Lower lobe of right lung (tissue), 2 donors: ENCODE measurements at places on chromosomes 6 and 20. TPM values are rescaled to one million over a fixed set of nuclear protein-coding genes. Genes with fewer than 3 reads are reported as not detected.
A peak's percentile ranks its signal among the peaks of the same experiment; 100 is the strongest.

SLC22A1 gene
- total RNA-seq, result 2.6 TPM

SIRPB2 gene
- total RNA-seq, result 32.2 TPM

WFDC12 gene
- 3.9 TPM for total RNA-seq

COL21A1 gene
- 9.4 TPM for total RNA-seq

PDCD2 gene
- 48.9 TPM for total RNA-seq

- no peaks in the 10 kb centered on the region for H3K4me1 ChIP-seq
- H3K27ac ChIP-seq, result no peak overlapping the region
- H3K36me3 ChIP-seq, result no peaks in the 10 kb centered on the region
- no peaks in the 10 kb centered on the region for H3K27me3 ChIP-seq
- DNase-seq, result no peak
Observed at GRCh38 chr6:151914484-151914883, 107.0 kb downstream of the ESR1 start.

DNA sequence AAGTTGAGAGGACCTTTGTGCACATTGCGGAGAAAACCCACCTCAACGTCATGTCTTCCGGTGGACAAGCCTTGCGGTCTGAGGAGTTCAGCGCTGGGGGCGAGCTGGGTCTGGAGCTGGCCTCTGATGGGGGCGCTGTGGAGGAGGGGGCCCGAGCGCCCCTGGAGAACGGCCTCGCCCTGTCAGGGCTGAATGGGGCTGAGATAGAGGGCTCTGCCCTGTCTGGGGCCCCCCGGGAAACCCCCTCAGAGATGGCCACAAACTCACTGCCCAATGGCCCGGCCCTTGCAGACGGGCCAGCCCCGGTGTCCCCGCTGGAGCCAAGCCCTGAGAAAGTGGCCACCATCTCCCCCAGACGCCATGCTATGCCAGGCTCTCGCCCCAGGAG is 14.6 kb upstream of the SLC22A7 start:
- H3K4me1 ChIP-seq, result no peaks in the 10 kb centered on the region
- H3K27me3 ChIP-seq, result peaks cover 33% of the 10 kb centered on the region
- no peak overlapping the region for H3K27ac ChIP-seq

GRCh38 chr20:44040202-44040915 is 125.7 kb downstream of the TOX2 start:
- no peaks in the 10 kb centered on the region for H3K36me3 ChIP-seq
- no peaks in the 10 kb centered on the region for H3K4me1 ChIP-seq
- H3K27ac ChIP-seq, result no peak overlapping the region
- DNase-seq, result no peak
- no peak overlapping the region for H3K4me3 ChIP-seq

DNA sequence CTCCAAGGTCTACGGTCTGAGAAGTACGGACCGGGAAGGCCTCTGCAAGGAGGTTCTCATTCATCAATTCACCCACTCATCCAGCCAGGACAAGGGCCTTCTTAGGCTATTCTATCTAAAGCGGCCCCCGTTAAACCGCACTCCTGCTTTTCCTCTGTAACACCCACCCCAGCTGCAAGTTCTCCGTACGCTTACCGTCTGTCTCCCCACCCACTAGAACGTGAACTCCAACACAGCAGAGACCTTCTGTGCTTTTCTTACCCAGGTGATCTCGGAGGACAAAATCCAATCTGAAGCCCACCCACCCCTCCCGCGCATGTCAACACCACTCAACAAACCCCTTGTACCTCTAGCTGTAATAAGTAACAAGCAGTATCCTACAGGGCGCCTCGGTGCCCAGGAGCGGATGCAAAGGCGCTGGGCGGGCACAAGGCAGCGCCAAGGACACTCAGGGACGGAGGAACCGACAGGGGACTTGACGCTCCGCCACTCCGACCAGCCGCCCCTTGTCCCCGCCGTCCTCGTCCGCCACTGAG is 351 bp downstream of the AURKA start:
- no peaks in the 10 kb centered on the region for H3K27me3 ChIP-seq
- DNase-seq, result no peak
- peak overlapping the region; percentile 94 for H3K4me3 ChIP-seq
- H3K4me1 ChIP-seq, result peaks cover 26% of the 10 kb centered on the region

- no peaks in the 10 kb centered on the region for H3K27me3 ChIP-seq
- no peaks in the 10 kb centered on the region for H3K4me1 ChIP-seq
- no peak overlapping the region for H3K27ac ChIP-seq
- no peaks in the 10 kb centered on the region for H3K36me3 ChIP-seq
- no peak for DNase-seq
- no peak overlapping the region for H3K4me3 ChIP-seq
Observed at GRCh38 chr6:71706523-71706922, 179.8 kb upstream of the RIMS1 start.

DNA sequence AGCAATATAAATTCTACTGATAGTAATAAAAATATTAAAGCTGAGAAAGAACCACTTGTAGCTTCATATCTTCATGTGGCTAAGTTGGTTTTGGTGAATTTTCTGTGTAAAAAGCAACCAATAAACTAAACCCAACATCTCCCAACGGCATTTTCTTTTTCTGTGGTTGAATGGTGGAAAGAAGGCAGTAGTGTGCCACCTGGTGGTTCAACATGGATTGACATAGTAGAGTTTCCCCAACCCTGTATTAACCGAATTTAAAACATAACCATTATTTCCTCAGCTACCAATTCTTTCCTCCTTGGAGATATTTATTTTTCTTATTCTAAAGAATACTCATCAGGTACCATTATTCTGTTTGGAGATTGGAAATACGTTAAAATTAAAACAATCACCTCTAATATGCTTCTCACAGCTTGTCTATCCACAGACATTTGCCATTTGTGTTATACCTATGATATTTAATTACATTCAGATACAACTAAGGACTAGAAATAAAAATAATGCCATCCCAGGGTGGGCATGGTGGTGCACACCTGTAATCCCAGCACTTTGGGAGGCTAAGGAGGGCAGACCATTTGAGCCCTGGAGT is 117.1 kb upstream of the EEF1E1 start:
- no peaks in the 10 kb centered on the region for H3K36me3 ChIP-seq
- no peak for DNase-seq
- no peaks in the 10 kb centered on the region for H3K27me3 ChIP-seq
- no peak overlapping the region for H3K27ac ChIP-seq

- no peak overlapping the region for H3K4me3 ChIP-seq
- no peak overlapping the region for H3K27ac ChIP-seq
- no peaks in the 10 kb centered on the region for H3K36me3 ChIP-seq
- no peak for DNase-seq
Observed at GRCh38 chr20:20223981-20224380, 143.9 kb upstream of the INSM1 start.

DNA sequence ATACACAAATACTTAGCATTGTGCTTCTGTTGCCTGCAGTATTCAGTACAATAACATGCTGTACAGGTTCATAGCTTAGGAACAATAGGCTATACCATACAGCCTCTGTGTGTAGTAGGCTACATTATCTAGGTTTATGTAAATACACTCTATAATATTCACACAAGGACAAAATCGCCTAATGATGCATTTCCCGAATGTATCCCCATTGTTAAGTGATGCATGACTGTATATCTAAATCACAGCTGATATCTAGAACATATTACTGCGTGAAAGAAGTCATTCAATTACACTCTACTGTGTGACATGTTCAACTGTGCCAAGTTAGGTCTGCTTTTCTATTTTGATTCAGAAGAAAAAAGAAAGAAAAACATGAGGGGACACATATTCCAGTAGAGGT is 633.5 kb downstream of the RFPL4B start:
- H3K36me3 ChIP-seq, result no peaks in the 10 kb centered on the region
- H3K27ac ChIP-seq, result no peak overlapping the region
- no peak for DNase-seq
- no peaks in the 10 kb centered on the region for H3K27me3 ChIP-seq
- no peaks in the 10 kb centered on the region for H3K4me1 ChIP-seq
- no peak overlapping the region for H3K4me3 ChIP-seq

DNA sequence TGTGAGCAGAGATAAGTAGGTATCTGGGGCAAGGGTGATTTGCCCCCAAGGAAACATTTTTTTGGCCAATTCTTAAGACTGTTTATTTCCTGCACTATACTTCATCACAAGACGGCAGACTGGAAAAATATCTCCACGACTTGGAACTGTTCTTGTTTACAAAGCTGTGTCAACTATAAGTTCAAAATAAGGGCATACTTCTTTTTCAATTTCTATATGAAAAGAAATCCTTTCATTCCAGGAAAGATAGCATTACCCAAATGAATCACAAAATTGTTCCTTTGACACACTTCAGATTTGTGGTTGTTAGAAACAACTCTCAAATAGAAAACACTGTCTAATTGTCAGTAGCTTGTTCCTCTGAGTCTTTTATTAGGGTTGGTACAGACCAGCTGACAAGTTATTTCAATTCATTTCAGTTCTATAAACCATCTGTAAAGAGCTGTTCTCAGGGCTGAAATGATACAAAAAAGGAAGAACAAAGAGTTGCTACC is 212.9 kb upstream of the PRDM1 start:
- no peak overlapping the region for H3K27ac ChIP-seq
- peaks cover 19% of the 10 kb centered on the region for H3K4me1 ChIP-seq
- no peaks in the 10 kb centered on the region for H3K27me3 ChIP-seq
- no peaks in the 10 kb centered on the region for H3K36me3 ChIP-seq
- no peak for DNase-seq

GRCh38 chr6:137409266-137409777 is 84.9 kb downstream of the OLIG3 start:
- no peaks in the 10 kb centered on the region for H3K27me3 ChIP-seq
- no peak overlapping the region for H3K27ac ChIP-seq
- H3K36me3 ChIP-seq, result no peaks in the 10 kb centered on the region
- no peak for DNase-seq
- no peak overlapping the region for H3K4me3 ChIP-seq
- H3K4me1 ChIP-seq, result no peaks in the 10 kb centered on the region
